Activated CD8-positive, alpha-beta memory T cell treated with anti-CD3 and anti-CD28 coated beads for 48 hours (primary cell): ENCODE measurements at places on chromosomes 2 and 18.

DNA sequence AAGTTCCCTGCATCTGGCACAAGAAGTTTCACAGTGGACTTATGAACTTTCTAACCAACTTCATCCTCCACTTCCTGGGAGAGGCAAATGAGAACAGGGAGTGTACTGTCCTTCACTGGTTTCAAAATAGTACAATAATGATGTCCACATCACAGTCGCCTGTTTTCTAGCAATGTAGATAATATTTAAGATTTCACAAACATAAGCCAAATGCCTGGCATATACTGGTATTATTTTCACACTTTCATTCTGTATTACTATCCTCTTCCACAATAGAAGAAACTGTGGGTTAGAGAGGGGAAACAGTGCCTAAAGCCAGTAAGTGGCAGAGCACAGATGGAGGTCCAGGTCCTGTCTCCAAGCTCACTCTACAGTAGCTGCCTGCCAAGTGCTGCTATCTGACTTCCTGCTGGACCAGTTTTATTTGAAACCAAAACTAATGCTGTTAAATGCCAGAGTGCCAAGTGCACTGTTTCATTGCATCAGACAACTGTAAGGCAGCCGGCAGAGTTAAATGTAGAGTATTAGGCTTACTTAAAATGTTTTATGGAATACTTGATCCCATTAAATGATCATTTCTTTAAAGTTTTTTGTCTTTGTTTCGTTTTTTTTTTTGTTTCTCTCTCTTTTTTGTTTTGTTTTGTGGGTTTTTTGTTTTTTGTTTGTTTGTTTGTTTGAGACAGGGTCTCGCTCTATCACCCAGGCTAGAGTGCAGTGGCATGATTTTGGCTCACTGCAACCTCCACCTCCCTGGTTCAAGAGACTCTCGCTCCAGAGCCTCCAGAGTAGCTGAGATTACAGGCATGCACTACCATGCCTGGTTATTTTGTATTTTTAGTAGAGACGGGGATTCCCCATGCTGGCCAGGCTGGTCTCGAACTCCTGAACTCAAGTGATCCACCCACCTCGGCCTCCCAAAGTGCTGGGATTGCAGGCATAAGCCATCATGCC is 15.1 kb downstream of the COBLL1 start:
- DNase-seq = no peak

DNA sequence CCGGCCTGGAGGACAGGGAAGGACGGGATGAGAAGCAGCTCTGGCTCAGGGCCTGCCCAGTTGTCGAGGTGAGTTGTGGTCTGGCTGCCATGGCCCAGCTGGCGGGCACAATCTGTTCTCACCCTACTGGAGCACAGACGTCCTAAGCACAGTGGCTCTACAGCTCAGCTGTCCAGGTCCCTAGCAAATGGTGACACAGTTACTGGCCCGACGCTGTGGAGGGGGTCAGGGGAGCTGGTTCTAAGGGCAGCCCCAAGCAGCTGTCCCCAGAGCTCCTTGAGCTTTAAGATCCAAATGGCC is 32.9 kb downstream of the KCNK3 start:
- DNase-seq = no peak

DNA sequence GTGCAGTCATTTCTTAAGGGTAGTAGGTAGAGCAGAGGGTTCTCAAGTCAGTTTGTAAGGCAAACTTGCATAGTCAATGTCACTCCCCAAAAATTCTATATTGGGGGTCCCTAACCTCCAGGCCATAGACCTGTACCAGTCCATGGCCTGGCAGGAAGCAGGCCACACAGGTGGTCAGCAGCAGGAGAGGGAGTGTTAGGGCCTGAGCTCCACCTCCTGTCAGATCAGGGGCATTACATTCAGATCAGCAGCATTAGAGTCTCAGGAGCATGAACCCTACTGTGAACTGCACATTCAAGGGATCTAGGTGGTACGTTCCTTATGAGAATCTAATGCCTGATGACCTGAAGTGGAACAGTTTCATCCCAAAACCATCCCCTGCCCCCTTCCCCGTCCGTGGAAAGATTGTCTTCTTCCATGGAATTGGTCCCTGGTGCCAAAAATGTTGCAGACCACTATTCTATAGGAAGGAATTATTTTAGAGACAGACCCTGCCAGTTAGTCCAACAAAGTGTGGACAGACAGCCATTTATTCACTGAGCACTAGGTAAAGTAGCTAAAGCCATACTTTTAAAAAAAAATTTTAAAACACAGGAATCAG is 6.7 kb downstream of the COA5 start:
- DNase-seq = no peak

- DNase-seq = no peak
Measured at GRCh38 chr2:157260533-157261198, 3.2 kb downstream of the GALNT5 start.
